ENCODE measurements at places on chromosomes 5 and 9.

- no peak for DNase-seq
Measured at GRCh38 chr5:52692039-52692438, 95.7 kb upstream of the ITGA1 start.

DNA sequence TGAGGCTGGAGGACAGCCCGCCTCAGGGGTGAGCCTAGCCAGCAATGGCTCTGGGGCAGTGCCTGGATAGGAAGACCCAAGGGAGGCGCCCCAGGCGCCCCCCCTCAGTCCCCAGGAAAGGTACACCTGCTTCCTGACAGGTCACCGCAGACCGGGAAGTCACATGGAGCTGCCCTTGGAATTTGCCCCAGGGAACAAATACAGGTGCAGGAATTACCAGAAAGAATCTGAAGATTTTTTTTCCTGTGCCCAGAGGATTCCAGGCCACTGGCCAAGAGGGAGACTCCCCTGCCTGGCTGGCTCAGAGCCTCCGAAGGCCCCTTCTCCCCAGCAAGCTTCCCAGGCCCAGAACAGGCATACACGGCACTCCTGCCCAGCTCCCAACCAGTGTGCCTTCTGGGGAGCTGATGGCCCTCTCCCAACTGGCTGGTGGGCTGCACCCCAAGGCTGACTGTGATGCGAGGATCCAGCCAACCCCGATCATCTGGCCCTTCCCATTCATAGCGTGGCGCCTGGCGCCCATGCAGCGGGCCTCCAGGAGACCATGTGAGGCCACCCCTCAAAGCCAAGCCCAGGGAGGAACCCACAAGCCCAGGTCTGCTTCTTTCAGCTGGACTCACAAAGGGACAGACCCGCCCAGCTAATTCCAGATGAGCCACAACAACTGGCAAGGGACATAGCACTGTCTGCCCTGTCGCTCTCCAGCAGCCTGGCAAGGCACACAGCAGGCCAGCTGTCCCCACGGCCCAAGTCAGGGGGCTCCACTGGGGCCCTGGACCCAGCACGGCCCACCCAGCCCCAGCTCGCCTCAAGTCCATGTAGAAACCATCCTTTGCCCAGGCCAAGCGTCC, 2.3 kb downstream of the TPRN start:
- DNase-seq: no peak

GRCh38 chr5:82728926-82729702, 348.1 kb downstream of the TMEM167A start:
- DNase-seq: no peak

- DNase-seq: no peak
Measured at GRCh38 chr5:59123595-59124561, 541.0 kb downstream of the RAB3C start.

GRCh38 chr5:33675958-33676464, 215.8 kb downstream of the ADAMTS12 start:
- no peak for DNase-seq

- DNase-seq: no peak
Measured at GRCh38 chr5:142886211-142886610, 116.0 kb downstream of the ARHGAP26 start.

GRCh38 chr5:57738301-57738700, 255.7 kb upstream of the ACTBL2 start:
- DNase-seq: no peak

- no peak for DNase-seq
Measured at GRCh38 chr9:81964218-81965171, 21.2 kb downstream of the SPATA31D3 start.

GRCh38 chr5:119179857-119180641, 109.2 kb downstream of the DMXL1 start:
- DNase-seq: no peak

- DNase-seq: no peak
Measured at GRCh38 chr5:116137544-116138378, 52.9 kb downstream of the COMMD10 start.

DNA sequence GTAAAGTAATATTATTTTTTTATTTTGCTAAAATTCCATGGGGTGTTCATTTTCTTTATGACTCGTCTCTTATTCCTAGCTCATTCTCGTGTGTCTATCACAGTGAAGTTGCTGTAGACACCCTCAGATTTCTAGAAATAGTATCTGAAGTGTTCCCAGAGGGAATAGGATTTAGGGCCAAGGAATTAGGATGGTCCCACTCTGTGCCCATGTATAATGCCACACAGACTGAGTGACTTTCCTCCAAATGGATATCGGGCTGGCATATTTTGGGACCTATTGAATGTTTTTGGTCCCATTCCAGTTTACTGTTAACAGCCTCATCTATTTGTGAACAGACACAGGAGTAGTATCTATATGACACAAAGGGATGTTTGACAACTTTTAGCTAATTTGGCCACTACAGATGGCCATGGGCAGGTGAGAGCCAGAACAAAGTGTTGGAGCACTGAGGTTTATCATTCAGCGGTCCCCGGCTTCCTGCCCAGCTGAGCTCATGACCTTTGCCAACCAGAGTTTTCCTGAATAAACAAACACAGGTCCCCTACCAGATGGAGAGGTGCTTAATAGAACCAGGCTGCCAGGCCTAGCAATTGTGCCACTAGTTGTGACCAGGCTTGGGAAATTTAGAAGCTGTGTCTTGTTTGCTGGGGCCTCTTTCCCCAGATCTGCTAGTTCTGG, 46.9 kb downstream of the MAP1B start:
- DNase-seq: no peak

- DNase-seq: no peak
Measured at GRCh38 chr5:107605596-107606125, 65.1 kb downstream of the EFNA5 start.

- peak; percentile 5 for DNase-seq
Measured at GRCh38 chr5:55176176-55176818, 3.3 kb upstream of the CDC20B start.

- no peak for DNase-seq
Measured at GRCh38 chr9:91047529-91047928, 245.9 kb downstream of the SYK start.

DNA sequence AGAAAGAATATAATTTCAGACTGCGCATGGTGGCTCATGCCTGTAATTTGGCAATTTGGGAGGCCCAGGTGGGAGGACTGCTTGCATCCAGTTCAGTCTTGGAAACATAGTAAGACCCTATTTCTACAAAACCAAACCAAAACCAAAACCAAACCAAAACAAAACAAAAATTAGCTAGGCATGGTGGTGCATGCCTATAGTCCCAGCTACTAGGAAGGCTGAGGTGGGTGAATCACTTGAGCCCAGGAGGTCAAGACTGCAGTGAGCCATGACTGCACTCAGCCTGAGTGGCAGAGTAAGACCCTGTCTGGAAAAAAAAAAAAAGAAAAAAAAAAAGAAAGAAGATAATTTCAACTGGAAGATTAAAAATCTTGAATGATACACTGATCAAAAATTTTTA, 137.0 kb upstream of the ACOT12 start:
- no peak for DNase-seq

DNA sequence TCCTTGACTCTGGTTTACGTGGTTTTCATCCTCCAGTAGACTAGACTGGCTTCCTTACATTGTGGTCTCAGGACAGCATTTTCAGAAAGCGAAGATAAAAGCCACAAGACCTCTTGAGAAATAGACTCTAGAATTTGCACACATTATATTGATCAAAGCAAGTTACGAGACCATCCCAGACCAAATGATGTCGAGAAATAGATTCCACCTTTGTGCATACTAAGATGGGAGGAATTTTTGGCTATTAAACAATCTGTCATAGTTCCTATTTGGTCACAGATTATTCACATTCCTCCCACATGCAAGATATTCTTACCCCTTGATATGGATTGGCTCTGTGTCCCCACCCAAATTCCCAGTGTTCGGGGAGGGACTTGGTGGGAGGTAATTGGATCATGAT, 65.6 kb downstream of the TEX10 start:
- DNase-seq: no peak

- DNase-seq: no peak
Measured at GRCh38 chr5:169791251-169791650, 154.2 kb downstream of the DOCK2 start.

GRCh38 chr5:149374303-149374702, 4.8 kb downstream of the IL17B start:
- DNase-seq: no peak

- no peak for DNase-seq
Measured at GRCh38 chr5:27381686-27382085, 343.3 kb upstream of the CDH9 start.

DNA sequence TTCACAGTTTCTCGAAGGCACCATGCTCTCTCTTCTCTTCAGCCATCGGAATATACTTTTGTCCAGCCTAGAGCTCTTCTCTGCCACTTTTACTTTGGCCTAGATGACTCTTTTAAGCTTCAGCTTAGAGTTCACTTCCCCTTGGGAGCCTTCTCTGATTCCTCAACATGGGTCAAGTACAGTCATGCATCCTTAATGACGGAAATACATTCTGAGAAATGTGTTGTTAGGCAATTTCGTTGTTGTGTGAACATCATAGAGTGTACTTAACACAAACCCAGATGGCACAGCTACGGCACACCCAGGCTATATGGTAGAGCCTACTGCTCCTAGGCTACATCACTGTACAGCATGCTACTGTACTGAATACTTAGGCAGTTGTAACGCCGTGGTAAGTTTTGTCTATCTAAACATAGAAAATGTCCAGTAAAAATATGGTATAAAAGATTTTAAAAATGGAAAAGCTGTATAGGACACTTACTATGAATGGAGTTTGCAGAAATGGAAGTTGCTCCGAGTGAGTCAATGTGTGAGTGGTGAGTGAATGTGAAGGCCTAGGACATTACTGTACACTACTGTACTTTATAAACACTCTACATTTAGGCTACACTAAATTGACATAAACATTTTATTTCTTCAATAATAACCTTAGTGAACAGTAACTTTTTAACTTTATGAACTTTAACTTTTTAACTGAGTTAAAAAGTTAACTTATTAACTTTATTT, 15.1 kb upstream of the TNFSF15 start:
- no peak for DNase-seq

DNA sequence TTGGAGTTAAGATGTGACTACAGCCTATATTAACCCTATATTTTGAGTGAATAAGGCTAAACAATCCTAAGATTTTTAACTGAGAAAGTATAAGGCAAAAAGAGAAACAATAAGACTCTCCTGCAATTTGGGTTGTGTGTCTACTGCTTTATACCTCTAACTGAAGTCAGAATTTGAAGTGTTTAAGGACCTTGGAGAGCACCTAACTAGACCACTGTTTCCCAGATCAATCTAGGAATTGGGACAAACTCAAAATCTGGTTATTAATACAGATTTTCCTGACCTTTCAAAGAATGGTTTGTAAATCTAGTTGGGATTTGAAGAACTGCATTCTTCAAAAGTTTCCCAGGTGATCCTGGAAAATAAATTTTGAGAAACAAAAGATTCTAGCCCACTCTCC, 42.1 kb downstream of the GABRA1 start:
- DNase-seq: no peak

DNA sequence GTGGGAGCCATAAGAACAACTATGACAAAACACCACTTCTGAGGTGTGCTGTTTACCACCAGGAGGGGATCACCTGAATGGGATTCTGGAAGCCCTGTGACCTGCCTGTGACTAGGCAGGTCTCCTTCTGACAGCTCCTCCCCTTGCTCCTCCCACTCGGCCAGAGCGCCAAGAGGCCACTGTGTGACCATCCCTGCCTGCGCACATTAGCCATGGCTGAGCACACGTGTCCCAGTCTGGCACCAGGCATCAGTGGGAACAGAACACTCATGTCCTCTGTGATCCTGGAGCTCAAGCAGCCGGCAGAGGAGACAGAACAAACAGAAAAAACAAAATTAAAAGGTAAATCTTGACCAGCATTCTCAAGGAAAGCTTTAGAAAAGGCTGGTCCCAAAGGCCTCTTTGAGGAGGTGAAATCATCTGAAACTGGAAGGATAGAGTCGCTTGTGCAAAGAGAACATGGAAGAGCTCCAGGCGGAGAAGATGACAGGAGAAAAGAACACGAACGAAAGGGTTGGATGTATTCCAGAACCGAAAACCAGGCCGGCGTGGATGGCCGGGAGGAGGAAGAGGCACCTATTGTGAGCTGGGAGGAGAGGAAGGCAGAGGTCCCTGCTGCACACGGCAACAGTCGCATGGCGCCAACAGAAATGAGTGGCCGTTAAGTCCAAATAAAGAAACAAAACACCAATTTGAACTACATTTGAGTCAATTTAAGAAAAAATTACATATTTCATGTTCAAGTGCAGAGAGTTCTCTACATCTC, 5.1 kb downstream of the MED10 start:
- DNase-seq: no peak

- DNase-seq: no peak
Measured at GRCh38 chr5:113162770-113163169, 186.2 kb downstream of the DCP2 start.

DNA sequence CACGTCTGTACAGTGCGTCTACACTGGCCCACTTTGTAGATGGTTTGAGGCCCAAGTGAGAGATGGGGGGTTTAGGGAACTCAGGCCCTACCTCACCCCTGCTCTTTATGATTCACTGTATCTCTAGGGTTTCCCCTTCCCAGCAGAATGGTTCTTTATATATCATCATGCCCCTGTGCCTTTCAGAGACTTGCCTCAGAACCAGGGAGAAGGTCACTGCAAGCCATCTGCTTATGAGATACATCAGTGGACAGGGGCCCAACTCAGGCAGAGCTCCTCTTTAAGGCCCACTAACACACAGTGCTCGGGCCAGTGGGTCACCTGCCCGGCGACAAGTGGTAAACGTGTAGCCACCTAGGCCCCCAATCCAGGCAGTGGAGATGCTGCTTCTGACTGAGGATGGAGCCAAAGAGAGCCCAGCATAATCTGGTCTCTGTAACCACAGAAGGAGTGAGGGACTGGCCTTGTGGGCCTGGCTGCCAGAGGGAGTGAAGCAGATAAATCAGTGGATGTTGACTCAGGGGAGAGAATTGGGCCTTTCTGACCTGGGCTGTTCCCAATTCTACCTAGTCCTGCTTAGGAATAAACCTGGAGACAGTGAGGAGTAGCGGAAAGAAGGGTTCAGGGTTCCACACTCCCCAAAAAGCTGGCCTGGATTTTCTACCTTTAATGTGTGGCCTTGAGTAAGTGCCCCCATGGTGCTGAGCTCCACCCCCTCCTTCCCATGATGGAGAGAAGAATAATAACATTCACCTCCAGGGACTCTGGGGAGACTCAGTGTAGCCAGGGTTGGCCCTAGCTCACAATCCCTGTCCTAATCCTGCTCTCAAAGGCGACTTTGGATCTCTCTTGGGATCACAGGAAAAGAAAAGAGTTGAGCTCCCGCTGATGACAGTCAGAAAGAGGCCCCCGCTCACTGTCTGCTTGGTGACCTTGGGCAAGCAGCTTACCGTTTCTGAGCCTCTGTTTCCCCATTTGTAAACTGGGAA, 2.8 kb upstream of the DUSP1 start:
- DNase-seq: no peak

- no peak for DNase-seq
Measured at GRCh38 chr5:143002459-143003327, 232.5 kb downstream of the ARHGAP26 start.

GRCh38 chr9:109242014-109242413, 75.0 kb upstream of the FRRS1L start:
- no peak for DNase-seq

- DNase-seq: no peak
Measured at GRCh38 chr5:159560088-159560487, 229.8 kb upstream of the IL12B start.

DNA sequence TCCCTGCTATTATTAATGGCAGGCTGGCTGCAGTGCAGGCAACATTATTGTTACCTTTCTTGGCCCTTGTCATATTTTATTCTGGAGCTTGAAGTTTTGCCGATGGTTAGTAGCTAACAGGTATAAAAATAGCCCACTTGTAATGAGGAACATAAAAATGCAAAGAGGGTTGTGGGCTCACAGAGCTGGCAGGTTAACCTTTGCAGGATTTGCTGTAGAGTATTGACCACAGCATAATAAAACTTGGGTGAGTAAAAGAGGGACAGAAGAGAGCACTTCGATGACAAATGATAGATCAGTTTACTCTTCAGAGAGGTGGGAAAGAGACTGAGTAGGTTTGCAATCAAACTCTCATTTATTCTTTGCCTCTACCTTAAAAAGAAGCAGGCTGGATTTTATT, 49.7 kb upstream of the SGCD start:
- no peak for DNase-seq
